Stimulated activated CD8-positive, alpha-beta memory T cell treated with anti-CD3 and anti-CD28 coated beads, Interleukin-7, amount 100 ng/mL, for 4 hours (primary cell): ENCODE measurements at places on chromosomes 6 and 20.

DNA sequence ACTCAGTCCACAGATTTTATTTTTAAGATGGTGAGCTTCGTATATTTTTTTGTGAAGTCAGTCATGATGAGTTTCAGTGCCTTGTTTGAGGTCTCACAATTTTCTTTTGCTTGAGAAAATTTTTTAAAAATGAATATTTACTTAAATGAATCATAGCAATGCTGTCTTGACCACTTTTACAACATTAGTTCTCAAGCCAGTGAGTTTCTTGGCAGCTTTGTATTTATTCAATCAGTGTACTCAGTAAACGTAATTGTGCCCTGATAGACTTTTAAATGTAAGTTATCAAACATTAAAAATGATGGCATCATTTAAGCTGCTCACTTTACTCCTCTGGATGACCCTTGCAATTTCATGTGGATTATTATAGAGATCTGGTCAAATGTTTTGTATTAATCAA is 261.4 kb downstream of the KHDC1L start:
- DNase-seq = no peak

- no peak for DNase-seq
These were observed 11.4 kb downstream of the ID4 start for GRCh38 chr6:19848465-19849029.

DNA sequence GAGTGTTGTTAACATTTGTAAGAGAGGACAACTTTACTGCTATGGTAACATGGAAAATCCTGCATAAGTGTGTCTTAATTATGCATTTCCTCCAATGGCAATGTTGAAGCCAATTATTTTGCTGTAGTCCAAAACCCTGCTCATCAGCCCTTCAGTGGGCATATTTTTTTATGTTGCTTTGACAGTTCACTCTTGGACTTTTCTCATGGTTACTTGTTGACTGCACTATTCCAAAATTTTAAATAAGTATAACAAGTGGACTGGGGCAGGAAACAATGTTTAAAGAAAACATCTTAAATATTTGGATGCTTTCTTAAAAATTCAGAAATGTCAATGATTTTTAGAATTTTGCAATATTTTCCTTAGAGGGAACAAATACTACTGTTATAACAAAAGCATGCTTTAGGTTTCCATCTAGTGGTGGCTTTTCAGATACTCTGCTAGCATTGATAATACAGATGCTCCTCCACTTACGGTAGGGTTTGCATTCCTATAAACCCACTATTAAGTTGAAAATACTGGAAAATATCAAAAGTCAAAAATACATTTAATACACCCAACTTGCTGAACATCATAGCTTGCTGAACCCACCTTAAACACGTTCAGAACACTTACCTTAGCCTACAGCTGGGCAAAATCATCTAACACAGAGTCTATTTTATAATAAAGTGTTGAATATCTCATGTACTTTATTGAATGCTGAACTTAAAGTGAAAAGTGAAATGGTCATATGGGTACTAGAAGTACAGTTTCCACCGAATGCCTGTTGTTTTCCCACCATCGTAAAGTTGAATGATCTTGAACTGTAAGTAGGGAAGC is 86.4 kb downstream of the ADGRG6 start:
- no peak for DNase-seq

DNA sequence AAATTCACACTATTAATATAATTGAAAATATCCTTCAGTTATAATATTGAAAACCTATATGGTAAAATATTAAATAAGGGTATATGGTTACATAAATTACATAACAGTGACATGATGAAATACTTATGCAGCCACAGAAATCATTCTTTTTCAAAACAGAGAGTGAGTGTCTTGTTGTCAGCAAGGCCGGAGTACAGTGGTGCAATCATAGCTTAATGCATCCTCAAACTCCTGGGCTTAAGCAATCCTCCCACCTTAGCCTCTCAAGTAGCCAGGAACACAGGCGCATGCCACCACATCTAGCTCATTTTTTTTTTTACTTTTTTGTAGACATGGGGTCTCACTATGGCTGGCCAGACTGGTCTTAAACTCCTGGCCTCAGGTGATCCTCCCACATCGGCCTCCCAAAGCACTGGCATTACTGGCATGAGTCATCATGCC is 40.4 kb downstream of the FAM8A1 start:
- no peak for DNase-seq

DNA sequence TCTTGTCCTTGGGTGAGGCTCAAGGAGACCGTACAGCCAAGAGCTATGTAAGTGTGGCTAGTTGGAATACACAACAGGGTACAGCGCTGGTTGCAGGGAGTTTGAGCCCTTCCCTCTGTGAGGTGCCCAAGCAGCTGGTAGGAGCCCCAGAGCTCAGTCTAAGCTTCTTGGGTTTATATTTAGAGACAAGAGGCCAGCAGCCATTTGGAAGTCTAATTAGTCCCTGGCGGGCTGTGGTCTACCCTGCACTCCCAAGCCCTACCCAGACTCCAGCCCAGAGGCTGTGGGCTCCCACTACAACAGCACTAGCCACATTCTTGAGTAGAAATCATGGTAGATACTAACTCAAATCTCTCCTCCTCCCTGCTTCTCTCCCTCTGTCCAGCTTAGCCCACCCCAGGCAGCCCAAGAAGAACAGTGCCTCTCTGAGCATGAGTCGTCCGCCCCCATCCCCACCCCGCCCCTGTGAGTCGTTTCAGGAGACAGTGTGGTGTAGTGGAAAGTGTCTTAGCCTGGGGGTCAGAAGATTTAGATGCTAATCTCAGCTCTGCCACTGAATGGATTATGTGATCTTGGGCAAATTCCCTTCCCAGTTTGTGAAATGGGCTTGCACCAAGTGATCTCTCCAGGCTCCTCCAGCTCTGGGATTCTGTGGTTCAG is 37.8 kb downstream of the EIF2S2 start:
- no peak for DNase-seq

DNA sequence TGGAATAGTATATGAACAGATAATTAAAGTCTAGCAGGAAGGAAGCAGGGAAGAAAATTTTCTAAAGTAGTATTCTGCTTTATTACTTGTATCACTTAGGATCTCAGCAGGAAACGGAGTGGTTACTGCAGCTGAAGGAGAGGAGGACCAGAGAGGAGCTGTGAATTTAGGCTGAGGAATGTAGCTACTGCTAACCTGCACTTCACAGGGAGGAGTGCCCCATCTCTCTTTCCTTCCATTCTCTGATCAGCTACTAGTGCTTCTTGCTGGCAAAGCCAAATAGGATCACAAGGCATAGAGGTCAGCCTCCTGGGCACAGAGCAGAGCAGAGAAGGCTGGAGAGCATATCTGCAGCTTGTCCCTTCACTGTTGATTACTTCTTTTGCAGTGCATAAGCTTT is 205.3 kb upstream of the ASCC3 start:
- DNase-seq = no peak

DNA sequence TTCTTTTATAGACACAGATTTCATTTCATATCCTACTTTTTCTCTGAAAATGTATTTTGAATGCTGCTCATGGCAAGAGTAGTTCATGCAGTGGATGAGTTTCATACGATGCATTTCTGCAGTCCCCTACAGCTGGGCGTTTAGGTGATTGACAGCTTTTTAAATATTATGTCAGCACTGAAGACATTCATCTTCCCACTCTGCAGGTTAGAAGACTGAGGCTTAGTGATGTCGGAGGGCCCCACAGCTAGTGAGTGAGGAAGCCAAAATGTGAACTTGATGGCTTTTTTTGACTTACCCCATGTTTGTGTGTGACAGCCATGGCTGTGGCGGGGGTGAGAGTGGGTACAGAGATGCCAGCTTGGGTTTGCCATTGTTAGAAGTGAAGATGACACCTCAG is 33.5 kb downstream of the MYH7B start:
- DNase-seq = no peak

- DNase-seq = no peak
These were observed 70.5 kb upstream of the SLCO4A1 start for GRCh38 chr20:62571669-62572344.

- no peak for DNase-seq
These were observed 524.0 kb downstream of the UTRN start for GRCh38 chr6:144809120-144809519.

- DNase-seq = no peak
These were observed 136.0 kb downstream of the MTHFD1L start for GRCh38 chr6:151001387-151002056.
